Activated naive CD4-positive, alpha-beta T cell treated with Interleukin-2 at 50 U/mL for 16 hours (primary cell): ENCODE measurements at places on chromosomes 7 and 10.

- DNase-seq: no peak
These were observed 34.6 kb downstream of the ANXA8 start for GRCh38 chr10:47449102-47449978.

DNA sequence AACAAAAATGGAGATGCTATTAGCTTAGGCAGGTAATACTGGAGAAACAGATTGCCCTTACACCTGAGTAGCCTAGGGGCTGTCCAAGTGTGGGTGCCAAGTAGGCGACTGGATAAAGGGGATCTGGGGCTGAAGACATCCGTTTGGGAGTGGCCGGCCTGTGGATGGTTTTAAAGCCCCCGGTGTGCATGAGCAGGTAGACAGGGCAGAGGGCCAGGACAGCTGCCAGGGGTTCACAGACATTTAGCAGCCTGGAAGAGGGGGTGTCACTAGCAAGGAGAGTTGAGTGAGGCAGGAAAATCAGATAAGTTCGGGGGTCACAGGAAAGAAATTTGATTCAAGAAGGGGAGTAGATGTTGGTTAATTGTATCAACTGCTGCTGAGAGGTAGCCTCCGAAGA lies 1.5 kb upstream of the OPALIN start:
- no peak for DNase-seq

- DNase-seq: no peak
These were observed 112.8 kb downstream of the PTEN start for GRCh38 chr10:87976101-87976743.

DNA sequence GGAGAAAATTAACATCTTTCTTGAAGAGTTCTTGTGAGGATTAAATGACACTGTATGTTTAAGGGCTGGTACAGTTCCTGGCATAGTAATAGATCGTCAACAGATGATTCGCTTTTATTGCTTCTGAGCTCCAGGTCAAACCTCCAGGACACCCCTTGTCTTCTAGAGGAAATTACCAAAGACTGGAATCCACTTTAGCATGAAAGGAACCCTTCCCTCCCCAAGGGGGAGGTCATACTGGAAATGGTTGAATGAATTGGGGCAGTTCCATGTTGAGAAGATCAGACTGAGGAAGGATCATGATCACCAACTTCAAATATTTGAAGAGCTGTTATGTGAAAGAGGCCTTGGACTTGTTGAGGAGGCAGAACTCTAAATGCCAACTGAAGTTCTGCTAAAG lies 8.9 kb downstream of the NFE2L3 start:
- DNase-seq: no peak

DNA sequence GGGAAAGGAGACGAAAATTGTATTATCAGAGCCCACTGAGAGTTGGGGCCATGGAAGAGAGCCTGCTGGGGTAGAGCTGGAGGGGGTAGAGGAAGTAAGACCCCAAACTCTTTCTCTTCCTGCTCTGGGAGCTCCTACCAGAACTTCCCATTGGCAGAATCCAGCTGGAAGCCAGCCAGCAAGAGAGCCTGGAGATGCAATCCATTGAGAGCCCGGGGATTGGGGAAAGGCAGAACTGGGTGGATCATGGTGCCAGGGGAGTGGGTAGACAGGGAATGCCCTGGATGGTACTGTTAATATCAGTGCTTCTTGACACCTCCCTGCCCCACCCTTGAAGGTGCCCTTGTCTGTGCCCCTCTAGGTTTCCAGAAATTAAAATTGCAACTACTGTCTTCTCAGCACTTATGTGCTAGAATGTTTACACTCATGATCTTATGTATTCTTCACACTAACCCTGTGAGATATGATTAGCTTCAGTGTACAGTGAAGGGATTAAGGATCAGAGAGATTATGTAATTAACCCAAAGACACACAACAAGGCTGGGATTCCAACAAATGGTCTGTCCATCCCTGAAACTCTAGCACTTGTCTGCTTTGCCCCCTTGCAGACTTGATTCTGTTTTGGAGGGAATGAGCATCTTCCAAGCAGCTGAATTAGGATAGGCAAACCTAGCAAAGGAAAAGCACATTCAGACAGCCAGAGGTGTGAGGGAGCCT lies 154.1 kb downstream of the C10orf105 start:
- DNase-seq: no peak

DNA sequence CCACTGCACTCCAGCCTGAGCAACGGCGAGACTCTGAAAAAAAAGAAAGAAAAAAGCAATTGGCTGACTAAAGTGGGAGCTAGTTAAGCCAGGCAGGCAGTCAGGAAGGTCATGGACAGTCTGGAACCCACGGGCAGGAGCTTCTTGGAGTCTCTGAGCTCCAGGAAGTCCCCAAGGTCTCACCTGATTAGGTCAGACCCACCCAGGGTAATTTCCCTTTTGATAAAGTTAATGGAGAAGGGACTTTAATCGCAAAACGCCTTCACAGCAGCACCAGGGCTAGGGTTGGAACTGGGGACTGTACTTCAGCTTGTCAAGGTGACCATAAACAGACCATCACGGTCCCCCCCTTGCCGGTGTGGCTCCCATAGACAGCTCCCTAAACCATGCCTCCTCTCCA lies 6.6 kb downstream of the SLC29A4 start:
- DNase-seq: no peak

DNA sequence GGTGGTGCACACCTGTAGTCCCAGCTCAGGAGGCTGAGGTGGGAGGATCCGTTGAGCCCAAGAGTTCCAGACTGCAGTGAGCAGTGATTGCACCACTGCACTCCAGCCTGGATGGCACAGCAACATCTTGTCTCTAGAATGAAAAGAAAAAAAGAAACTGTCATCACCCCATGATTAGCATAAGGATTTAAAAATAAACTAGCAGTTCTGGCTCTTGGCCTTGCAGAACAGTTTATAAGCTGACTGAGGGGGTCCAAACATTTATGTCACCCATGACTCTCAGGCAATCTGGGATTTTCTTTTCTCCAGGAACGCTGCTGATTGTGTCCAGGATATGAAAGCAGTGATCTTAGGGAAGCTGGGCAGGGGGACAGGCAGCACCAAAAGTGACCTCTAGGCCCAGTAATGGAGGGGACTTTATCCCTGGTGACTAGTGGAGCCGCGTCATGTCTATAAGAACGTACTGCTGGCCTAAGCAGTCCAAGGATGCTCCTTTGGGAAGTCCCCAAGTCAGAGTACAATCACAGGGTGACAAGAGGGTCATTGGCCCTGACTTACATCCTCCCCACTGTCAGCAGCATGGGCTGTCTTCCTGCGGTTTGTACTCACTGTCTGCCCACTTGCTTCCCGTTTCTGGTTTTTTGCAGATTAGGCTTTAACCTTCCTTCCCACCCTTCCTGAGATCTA lies 177.4 kb downstream of the ARHGAP12 start:
- DNase-seq: no peak

- no peak for DNase-seq
These were observed 48.6 kb downstream of the GTF2IRD1 start for GRCh38 chr7:74502216-74502891.

DNA sequence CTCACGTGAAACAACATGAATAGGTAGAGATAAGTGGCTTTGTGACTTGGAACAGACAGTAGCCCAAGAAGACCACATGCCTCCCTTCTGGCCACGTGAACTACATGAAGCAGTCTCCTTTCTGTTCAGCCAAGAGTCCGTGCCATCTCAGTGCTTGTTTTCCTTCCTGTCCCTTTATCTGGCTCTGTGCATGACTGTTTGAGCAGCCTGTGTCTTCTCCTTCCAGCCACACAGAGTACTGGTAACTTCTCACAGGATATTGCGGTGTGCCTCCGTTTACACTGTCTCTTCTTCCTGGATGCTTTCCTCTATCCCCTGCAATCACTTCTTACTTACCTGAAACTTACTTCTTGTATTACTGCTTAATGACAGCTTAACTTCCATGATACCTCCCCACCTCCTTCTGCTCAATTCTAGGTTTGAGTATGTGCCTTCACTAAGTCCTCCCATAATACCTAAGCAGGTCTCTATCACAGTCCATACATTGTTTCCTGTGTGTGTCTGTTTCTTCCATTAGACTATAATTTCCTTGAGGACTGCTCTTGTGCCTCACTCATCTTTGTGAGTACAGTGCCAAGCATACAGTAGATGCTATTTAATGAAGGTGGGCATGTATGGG lies 748.7 kb downstream of the AUTS2 start:
- DNase-seq: no peak

GRCh38 chr7:143454091-143454680 lies 10.9 kb downstream of the TAS2R60 start:
- DNase-seq: no peak

DNA sequence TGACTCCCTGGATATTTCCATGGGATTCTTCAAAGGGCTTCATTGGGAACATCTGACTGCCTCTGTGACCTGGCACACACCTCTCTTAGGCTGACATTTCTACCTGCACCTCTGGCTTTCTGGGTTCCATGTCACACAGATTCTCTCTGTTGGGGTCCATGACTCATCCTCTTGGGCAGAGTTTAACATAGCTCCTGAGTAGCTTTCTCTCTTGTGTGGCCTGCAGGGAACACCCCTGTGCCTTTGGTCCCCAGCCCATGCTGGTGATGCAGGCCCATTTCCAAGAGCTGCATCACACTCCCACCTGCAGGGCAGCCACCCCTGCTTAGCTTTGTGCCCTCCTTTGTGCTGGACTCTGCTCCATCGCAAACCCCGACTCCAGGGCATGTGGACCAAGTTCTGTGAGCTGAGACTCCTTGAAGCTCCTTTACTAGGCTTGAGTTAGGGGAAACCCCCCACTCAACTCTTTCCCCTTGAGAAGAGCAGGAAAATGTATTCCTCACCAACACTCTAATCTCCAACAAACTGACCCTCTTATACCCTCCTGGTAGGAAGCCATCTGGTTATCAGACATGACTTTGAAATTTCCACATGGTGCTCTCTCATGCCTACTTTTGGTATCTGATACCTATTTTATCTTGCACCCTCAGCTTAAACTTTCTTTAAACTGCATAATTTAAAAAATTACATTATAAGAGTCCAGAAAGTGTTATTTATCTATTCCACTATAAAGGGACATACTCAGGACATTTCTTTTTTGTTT lies 93.3 kb downstream of the ZNF777 start:
- no peak for DNase-seq

- no peak for DNase-seq
These were observed 4.4 kb downstream of the SMIM30 start for GRCh38 chr7:113113912-113114311.

GRCh38 chr7:8094164-8095140 lies 125.9 kb downstream of the GLCCI1 start:
- no peak for DNase-seq

DNA sequence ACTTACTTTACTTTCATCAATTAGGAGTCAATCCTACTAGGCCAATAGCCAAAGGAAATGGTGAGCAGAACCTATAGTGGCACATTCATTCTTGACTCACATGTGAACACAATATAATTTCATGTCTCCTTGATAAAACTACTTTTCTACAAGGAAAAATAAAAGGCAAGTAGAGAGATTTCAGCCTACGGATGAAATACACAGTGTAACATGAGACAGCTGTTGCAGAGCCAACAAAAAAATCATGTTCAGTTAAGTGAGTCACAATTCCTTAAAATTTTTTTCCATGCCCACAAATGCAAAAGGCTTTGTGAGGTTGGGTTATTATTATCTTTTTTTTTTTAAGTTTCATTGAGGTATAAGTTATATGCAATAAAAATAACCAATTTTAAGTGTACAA lies 54.8 kb downstream of the GPR141 start:
- DNase-seq: no peak

- no peak for DNase-seq
These were observed 100.7 kb downstream of the IQUB start for GRCh38 chr7:123433665-123434064.

DNA sequence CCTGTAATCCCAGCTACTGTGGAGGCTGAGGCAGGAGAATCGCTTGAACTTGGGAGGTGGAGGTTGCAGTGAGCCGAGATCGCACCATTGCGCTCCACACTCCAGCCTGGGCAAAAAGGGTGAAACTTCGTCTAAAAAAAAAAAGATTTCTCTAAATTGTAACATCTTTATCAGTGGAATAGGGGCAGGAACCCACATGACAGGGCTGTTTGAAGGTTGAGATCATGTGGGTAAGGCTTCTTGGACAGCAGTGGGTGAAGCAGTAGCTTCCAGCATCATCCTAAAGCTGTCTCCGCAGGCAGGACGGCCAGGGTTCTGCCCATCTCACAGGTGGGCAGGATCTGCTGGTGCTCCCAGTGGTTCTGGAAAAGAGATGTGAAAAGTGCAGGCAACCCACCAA lies 37.9 kb upstream of the SEPHS1 start:
- no peak for DNase-seq

DNA sequence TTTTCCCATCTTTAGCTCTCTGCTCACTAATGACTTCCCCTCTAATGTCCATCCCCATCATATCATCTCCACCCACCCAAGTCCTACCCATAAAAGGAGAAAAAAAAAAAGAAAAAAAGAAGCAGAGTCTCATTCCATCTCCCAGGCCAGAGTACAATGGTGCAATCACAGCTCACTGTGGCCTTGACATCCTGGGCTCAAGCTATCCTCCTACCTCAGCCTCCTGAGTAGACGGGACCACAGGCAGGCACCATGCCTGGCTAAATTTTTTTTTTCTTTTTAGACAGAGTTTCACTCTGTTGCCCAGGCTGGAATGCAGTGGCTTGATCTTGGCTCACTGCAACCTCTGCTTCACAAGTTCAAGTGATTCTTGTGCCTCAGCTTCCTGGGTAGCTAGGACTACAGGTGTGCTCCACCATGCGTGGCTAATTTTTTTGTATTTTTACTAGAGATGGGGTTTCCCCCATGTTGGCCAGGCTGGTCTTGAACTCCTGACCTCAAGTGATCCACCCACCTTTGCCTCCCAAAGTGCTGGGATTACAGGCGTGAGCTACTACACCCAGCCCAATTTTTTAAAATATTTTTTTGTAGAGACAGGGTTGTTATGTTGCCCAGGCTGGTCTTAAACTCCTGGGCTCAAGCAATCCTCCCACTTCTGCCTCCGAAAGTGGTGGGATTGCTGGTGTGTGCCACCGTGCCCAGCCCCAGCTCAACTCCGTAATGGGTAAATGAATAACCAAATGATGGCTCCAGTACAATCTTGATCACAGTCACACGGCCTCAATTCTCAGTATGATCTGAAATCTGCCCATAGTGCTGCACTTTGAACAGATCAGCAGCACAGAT lies 24.6 kb upstream of the SGMS1 start:
- no peak for DNase-seq

- DNase-seq: no peak
These were observed 812 bp upstream of the IDE start for GRCh38 chr10:92574548-92575261.

DNA sequence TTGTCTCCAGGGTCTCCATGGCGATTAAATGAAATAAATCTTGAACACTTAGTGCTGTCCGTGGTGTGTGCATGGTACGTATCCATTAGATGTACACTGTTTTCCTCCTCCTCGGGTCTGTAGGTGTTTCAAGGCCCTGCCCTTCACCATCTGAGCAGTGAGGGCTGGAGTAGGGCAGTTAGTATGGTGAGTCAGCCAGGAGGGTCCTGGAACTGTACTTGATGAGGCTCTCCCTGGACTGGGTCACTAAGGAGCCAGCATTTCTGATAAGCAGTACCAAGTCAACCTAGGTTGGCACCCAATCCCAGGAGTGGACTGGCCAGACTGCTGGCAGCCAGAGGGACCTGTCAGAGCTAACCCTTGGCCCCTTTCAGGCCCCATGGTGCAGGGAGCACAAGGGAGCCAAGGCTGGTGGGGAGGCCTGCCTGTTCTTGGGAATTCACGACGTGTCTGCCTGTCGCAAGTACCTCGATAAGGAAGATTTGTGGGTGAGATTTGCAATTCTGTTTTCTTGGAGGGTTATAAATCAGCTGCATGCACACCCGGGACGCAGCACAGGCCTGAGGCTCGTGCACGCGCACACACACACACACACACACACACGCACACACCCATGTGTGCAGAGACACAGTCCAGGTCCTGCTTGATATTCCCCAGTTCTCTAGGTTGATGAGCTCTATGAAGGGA lies 114.2 kb downstream of the ZMIZ1 start:
- no peak for DNase-seq

GRCh38 chr7:121390617-121391016 lies 5.5 kb downstream of the FAM3C start:
- no peak for DNase-seq
